NCI-H1436 treated with DMSO at 0.1 percent for 48 hours (cell line): ENCODE measurements at places on chromosomes 12 and 14.

GRCh38 chr14:93044121-93044520, 71.6 kb downstream of the ITPK1 start:
- DNase-seq: no peak

- no peak for DNase-seq
Observed at GRCh38 chr14:103882503-103883262, 35.3 kb upstream of the PPP1R13B start.

GRCh38 chr12:2431810-2432209, 363.0 kb upstream of the FKBP4 start:
- no peak for DNase-seq

DNA sequence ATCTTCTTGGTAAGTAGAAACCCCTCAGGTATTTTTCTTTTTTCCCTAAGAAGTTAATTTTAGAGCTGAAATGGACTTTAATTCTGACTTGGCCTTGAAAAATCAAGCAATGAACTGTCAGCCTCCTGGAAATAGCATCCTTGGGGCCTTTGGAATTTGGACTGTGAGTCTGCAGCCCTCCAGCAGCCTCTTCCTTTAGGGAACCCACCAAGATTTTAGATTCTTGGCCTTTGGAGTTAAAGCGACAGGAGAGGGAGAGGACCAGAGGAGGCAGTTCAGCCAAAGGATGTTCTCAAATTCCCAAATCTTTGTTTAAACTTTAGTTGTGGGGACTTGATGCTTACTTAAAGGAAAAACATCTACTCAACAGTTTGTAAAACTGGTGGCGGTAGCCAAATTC, 288.6 kb downstream of the AACS start:
- DNase-seq: no peak

DNA sequence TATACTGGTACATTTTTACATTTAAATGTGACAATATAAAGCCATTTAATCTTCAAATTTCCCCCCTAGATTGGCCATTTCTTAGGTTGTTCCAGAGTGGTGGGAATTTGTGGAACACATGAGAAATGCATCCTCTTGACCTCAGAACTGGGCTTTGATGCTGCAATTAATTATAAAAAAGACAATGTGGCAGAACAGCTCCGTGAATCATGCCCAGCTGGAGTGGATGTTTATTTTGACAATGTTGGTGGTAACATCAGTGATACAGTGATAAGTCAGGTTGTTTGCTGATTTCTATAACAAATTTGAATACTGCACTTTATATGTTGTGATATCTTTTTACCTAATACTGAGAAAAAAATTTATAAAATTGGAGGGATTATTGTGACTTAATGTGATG, 7.6 kb upstream of the ZNF410 start:
- no peak for DNase-seq

DNA sequence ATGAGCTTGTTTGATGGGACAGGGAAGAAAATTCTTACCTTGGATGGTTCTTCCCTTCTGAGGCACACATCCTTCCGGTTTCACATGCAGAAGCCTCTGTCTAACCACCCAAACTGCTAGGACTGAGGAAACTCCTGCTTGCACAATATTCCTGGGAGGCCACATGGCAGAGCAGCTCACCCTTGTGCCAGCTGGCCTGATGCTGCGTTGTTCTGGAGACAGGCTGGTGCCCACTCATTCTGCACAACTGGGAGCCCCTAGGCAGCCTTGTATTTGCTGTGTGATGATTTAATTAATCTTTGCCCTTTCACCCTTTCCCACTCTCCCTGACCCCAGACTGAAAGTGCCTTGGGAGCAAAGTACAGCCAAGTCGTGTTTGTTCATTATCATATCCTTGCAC, 130.8 kb downstream of the RTN1 start:
- no peak for DNase-seq

- no peak for DNase-seq
Observed at GRCh38 chr14:34649344-34649743, 19.4 kb upstream of the SNX6 start.

DNA sequence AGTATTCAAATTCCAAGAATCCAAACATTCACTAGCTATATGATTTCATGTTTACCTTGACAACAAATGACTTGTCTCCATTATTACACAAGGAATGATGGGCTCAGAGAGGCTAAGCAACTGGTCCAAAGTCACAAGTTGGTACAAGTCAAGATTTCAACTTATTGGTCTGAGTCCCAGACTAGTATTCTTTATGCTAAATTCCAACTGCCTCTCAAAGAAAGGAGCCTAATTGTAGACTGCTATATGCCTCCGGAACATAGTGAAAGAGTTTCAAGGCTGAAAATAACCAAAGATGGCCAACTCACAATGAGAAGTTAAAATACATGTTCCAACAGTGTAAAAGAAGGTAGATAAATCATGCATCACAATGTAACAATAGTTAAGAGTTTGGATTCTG, 7.5 kb downstream of the BTG1 start:
- no peak for DNase-seq

- no peak for DNase-seq
Observed at GRCh38 chr14:34087571-34087970, 136.7 kb upstream of the EGLN3 start.

DNA sequence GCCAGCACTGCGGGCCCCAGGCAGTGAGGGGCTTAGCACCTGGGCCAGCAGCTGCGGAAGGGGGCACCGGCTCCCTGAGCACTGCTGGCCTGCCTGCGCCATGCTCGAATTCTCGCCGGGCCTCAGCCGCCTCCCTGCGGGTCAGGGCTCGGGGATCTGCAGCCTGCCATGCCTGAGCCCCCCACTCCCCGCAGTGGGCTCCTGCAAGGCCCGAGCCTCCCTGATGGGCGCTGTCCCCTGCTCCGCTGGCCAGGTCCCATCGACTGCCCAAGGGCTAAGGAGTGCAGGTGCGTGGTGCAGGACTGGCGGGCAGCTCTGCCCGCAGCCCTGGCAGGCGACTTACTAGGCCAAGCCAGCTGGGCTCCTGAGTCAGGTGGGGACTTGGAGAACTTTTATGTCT, 133.3 kb upstream of the LMNTD1 start:
- no peak for DNase-seq

DNA sequence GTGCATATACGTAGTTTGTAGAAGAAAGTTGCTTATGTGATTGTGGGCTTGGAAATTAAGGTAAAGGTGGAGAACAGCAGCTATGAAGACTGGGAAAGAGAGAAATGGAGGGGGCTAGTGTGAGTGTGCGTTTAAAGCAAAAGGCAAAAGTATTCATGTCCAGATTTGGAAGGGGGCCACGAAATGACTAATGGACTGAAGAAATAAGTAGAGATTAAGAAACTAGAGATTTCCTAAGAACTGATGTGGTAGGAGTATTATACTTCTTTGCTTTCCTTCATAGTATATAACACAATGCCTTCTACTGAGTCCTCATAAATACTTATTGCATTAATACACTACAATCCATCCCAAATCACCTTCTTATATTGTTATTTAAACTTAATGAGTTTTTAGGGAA, 298.6 kb upstream of the NOVA1 start:
- DNase-seq: no peak

- DNase-seq: no peak
Observed at GRCh38 chr12:57216921-57217879, 606 bp downstream of the NXPH4 start.

DNA sequence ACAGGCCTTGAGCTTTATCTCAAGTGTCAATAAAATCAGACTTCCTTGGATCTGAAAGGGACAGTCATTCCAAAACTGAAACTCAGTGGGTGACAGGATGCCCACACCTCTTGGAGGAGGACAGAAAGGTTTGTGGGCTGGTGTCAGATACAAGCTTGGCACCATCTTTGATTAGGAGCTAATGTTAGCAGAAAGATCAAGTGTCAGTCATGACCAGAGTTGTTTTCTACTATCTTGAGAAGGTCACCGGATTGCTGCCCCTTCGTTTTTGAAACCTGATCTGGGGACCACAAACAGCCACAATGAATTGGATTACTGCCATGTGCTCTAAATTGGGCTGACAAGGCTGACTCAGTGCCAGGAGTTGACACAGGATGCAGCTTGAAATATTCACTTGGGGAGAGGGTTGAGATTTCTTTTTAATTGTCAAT, 88.3 kb downstream of the OTOGL start:
- DNase-seq: no peak

GRCh38 chr12:2959505-2960389, 550 bp downstream of the TEAD4 start:
- no peak for DNase-seq

DNA sequence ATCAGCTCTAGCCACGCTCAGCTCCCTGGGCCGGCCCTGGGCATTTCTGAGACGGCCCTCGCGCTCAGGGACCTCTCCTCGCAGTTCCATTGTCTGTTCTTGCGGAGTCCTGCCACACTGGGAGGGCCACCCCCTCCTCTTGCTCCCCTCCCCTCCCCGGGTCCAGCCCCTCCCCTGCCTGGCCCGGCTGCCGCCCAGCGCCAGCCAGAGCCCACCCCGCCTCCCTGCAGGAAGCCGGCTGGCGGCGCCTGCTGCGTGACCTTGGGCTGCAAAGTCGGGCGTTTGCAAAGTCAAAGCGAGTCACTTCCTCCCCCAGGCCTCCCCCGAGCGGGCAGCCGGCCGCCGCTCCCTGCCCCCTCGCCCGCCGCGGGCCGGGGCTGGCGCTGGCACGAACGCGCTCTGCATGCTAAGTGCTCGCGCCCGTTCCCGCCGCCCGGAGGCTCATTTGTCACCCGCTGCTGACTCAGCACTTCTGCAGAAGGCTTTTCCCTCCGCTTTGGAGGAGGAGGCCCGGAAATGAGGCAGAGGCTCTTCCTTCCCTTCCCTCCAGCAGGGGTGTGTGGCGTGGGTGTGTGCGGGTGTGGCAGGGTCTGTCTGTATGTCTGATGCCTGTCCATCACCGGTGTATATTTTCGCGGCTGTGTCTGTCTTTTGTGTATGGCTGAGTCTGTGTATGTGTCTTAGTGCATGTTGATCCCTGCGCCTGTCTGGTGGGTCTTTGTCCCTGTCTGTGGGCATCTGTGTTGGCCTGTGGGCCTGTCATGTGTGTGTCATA, 72.0 kb downstream of the IRF2BPL start:
- DNase-seq: peak; percentile 49

DNA sequence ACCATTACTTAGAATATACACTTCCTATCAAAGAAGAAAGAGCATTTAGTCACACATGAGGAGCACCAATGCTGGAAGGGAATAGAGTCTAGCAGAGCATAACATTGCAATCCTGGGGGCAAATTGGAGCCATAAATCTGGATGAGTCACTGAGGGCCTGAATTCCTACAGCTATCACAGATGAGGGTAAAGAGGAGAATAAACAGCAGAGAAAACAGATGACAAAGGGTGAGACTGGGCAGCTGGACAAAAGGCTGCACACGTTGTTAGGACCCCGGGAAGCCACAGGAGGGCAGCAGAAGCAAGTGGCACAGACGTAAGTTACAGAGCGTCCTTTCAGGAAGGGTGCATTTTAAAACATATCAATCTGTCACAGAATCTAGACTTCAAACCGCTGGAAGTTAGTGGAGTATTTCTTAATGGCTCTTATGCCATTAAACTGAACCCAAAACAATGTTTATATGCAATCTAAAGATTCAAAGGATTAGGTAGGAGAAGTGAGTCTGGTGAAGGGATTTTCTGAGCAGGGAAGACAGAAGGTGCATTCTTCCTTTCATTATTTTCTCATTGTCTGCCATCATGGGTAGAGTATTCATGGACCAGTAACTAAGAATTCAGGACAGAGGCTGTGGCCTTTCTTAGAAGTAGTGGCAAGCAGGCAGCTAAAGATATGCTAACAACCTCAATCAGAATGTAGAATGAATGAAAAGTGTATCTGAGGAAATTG, 159.8 kb upstream of the DAAM1 start:
- DNase-seq: no peak

- no peak for DNase-seq
Observed at GRCh38 chr12:42705863-42706262, 116.3 kb upstream of the PRICKLE1 start.

GRCh38 chr14:72946491-72946890, 20.2 kb downstream of the DCAF4 start:
- DNase-seq: no peak

- no peak for DNase-seq
Observed at GRCh38 chr14:104929268-104930230, 4.9 kb downstream of the PLD4 start.

DNA sequence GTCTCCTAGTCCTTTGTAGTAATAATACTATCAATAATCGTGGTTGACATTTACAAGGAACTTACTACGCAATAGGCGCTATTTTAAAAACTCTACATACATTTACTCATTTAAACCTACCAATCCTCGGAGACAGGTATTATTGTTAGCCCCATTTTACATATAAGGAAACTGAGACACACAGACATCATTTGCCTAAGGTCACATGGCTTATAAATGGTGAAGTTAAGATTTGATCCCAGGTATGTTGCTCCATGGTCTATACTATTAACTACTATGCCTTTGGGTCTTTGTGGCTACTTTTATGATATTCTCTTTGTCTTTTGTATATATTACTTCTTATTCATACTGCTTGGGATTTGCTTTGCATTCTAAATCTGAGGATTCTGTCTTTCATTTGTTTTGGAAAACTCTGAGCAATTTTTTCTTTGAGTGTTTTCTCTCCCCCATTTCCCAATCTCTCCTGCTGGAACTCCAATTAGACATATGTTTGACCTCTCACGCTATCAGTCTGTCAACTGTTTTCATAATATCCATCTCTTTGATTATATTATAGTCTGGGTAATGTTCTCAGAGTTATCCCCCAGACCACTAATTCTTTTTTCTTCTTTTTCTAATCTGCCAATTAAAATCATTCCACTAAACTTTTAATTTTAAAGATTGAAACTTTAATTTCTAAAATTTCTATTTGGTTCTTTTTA, 10.9 kb downstream of the NT5DC3 start:
- DNase-seq: no peak

DNA sequence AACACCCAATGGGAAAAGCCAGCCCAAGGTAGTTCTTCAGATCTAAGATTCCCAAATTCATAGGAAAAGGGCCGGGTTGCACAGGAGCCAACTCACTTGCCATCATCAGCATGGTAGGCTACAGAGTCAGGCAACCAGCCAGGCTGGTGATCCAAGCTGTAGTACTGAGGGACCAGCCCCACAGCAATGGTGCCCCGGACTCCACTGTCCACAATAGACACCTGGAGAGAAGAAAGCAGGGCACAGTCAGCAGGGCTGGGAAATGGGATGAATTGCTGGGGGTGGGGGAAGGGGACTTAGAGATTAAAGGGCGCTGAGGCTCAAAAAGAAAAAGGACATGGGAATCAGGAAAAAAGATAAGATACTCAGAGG, 4.2 kb downstream of the SPRYD3 start:
- no peak for DNase-seq

GRCh38 chr12:64680235-64680634, 69.9 kb downstream of the RASSF3 start:
- DNase-seq: no peak
